H9 (cell line): ENCODE measurements at places on chromosomes 2 and 18.

GRCh38 chr2:147499785-147500184, 345.0 kb upstream of the ACVR2A start:
- no peak for DNase-seq

- peak; percentile 46 for DNase-seq
These were observed 82.2 kb downstream of the CHRNA1 start for GRCh38 chr2:174682007-174682577.

GRCh38 chr2:66587216-66587615, 152.3 kb downstream of the MEIS1 start:
- DNase-seq, result peak; percentile 82

GRCh38 chr2:128438091-128438490, 119.4 kb upstream of the HS6ST1 start:
- DNase-seq, result no peak

DNA sequence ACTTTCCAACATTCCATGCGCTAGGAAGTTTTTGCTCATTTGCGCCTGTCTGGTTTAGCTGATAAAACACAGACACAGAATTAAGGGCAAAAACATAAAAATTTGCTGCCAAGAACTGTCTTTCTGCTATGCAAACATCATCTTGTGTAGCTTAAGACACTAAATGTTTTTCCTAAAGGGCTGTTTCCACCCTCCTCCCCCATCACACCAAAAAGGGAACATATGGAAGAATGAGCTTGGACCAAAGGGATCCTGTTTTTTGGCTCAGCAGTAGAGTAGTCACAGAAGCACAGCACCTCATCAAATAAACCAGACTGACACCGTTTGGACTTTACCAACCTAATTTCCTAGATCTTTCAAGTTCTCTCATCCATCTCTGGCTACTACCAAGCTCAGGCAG, 210.1 kb downstream of the ZNF521 start:
- DNase-seq, result no peak

DNA sequence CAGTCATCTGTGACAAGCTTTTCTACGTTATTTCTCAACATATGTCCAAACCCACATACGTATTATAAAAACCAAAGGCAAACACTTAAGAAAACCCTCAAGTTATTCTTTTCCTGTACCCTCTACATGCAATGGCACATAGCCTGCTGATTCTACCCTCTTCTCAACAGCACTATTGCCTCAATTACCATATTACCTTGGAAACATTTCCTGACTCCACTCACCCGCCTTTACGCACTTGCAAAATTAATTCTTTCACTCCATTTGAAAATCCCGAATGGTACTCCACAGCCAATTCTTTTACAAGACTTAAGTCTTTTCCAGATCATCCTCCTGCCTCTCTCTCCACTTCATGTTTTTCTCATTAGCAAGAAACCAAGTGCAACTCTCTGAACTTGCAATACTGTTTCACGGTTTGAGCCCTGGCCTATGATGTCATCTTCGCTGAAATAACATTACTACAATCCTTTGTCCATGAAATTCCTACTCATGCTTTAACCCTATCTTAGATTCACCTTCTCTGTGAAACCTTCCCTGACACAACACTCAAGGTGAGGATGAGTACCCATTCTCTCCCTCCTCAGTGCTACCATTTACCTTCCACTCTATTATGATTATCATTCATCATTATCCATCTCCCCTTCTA, 29.0 kb downstream of the SESTD1 start:
- DNase-seq, result no peak

GRCh38 chr2:24432121-24432520, 58.9 kb upstream of the NCOA1 start:
- no peak for DNase-seq

- DNase-seq, result no peak
These were observed 1015.1 kb upstream of the PIK3C3 start for GRCh38 chr18:40939656-40940515.

DNA sequence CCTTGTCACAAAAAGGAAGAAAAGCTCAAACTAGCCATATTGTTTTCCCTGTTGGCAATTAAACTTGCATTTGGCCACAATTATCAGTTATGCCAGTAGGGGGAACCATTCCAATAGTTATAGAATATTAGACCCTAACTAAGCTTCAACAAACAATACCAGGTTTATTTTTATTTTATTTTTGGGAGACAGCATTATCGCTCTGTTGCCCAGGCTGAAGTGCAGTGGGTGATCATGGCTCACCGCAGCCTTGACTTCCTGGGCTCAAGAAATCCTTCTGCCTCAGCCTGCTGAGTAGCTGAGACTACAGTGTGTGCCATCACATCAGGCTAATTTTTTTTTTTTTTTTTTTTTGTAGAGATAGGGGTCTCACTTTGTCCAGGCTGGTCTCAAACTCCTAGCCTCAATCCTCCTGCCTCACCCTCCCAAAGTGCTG, 102.1 kb downstream of the ATAD2B start:
- no peak for DNase-seq

GRCh38 chr2:181348107-181348837, 108.9 kb upstream of the ITGA4 start:
- DNase-seq, result no peak

- no peak for DNase-seq
These were observed 207.3 kb downstream of the TRIB2 start for GRCh38 chr2:12923907-12924610.

- no peak for DNase-seq
These were observed 33.3 kb upstream of the TMEM87B start for GRCh38 chr2:112021781-112022231.

GRCh38 chr2:38771632-38772031, 6.4 kb upstream of the GEMIN6 start:
- no peak for DNase-seq

DNA sequence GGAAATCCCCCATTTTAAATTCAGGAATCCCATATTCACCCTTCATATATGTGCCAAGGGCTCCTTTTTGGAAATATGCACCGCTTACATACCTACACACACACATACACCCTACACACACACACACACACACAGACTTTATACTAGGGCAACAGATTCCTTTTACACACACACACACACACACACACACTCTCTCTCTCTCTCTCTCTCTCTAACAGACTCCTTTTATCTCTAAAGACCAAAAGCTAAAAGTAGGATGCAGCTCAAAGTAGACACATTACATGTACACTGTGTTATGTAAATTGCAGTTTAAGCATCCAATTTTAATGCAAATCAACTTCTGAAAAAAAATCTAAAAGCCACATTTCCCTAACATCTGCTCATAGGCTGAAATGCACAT, 130.9 kb upstream of the CAPN13 start:
- no peak for DNase-seq

DNA sequence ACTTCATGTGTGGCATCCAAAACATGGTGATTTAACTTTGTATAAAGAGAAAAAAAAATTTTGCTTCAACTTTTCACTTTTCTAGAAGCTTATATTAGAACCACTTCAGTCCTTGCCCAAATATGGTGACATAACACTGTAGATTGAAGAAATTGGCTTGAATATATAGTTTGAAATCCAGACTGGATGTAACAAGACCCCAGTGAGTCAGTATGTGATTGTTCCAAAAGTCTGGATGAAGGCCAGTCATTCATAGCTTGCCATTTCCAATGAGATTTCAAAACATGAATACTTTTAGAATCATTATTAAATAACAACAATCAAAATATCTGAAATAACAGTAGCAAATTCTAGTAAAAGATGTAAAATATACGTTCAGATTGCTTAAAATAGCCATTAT, 104.8 kb upstream of the FN1 start:
- no peak for DNase-seq

DNA sequence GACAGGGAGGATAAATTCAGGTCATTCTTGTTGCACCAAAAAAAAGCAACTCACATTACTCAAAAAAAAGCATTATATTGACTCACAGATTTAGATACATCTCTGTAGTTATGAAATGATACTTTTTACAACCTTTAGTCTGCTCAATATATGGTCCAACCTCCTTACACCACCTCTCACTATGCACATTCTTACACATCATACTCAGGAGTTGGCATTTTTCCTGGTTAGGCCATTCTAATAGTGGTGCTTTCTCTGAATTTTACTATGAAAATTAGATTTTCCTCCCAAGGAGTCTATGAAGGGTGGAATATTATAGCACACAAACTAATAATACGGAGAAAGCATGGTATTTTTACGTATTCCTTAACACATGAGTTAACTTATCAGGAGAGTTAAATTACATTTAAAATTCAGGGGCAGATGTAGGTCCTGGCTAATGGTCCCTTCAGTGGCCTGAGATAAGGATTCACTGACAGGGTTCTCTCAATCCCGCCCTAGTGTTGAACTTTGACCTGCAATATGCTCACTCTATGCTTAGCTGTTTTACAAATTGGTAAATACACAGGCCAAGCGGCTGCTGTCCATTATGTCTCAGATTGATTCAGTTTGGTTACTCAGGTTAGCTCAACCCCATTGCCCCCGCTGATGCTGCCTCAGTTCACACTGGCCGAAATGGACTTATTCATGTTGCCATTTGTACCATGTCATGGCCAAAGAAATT, 153.6 kb downstream of the NCKAP5 start:
- DNase-seq, result no peak

GRCh38 chr18:7584646-7585275, 17.6 kb downstream of the PTPRM start:
- DNase-seq, result no peak

DNA sequence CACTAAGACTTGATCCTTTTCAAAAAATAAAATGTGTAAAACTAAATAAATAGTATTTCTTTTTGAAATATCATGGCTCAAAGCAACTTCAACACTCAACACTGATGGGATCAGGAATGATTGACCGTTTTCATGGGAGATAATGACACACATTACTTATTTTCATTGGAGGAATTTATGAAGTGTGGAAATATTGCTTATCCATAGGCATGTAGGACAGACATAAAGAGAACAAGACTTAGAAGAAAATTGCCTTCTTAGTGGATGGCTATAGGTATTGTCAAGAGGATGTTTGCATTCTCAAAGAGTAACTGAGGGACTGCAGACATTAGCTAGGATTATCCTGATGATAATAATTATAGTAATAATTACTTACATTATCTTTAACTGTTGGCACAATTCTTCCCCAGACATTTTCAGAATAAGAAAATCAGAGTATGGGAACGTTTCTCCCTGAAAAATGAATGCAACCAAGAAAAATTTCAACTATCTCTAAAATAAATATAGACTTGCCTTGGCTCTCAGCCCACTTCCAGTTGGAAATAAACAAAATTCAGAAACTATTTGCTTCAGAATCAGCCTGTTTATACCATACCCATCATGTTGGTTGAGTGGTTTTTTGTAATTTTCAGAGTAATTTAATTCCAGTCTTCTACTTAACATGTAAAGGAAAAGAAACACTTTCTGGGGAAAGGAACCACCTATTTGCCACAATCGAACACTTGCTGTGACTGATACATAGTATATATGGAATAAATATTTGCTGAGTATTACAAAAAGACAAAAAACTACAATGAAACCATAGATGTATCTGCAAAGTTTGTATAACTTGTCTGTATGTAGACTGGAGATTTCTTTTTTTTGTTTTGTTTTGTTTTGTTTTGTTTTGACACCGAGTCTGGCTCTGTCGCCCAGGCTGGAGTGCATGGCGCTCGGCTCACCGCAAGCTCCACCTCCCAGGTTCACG, 165.7 kb downstream of the TMX3 start:
- DNase-seq, result no peak

- DNase-seq, result no peak
These were observed 306.7 kb upstream of the ACVR2A start for GRCh38 chr2:147538088-147538487.

DNA sequence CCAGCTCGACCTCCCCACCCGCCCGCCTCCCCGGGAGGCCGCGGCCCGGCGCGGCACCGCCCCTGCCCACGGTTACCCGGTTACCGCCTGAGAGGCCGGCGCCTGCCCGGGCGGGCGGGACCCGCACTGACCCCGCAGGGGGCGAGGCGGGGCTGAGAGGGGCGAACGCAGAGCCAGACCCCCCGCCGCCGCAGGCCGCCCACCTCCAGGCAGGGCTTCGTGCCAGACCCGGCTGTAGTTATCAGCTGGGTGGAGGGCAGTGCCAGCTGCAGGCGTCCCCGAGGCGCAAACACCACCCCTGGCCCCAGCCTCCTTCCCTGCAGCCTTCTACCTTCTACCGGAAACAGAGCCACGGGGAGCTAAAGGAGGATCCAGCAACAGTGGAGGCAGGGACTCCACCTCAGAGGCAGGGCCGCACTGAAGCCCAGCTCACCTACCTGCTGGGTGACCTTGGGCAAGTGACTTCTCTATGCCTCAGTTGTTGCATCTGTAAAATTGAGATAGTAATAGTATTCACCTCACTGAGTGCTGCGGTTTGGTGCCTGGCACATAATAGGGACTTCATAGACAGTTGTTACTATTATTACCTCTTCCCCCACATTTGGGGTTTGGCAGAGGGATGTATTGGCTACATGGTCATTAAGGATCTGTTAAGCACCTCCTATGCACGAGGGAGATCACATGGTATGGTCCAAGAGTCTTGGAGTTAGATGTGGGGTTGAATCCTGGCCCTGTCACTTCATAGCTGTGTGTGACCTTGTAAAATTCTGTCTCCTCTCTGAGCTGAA, 231.6 kb upstream of the SMAD2 start:
- peak; percentile 64 for DNase-seq

DNA sequence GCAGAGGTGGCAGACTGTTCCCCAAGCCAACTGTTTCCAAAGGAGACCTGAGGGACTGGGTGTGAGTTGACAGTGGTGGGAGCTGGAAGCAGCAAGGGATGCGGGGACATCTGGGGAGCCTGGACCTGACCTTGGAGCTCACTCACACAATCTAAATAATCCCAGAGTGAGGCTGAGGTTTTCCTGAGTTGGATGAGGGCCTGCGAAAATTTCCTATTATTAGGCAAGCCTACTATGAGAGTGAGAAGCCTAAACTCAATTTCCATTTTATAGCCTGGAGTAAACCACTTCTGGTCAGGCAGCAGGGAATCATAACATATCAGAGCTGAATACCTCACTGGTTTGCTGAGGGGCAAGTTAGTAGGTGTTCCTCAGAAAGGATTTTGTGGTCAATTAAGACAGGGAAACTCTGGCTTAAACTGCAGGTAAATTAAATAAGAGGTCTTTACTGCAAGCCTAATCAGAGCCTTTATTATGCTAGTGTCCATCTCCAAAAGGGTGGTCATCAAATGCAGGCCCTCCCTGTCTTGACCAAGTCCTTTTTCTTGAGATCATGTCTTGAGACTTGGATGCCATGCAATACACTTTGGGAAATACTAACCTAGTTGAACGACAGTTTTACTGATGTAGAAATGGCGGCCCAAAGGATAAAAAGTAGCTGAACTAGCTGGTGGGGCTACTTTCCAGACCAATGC, 1.7 kb upstream of the COX5B start:
- no peak for DNase-seq

DNA sequence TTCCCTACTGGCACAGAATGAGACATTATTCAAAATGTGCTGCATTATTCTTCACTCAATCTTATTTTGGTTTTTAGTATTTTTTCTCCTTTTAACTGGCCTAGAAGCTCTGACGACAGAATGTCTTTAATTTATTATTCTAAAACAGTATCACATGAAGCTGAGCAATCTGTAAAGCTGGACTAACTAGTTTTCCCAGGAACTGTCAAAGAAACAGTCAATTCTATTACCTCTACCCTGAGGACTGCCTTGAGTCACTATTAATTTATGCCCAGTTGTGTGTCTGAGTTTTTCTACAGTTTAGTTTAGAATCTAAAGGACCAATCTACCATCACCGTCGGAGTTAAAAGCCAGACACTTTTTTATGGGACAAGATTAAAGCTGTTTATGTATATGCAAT, 31.6 kb downstream of the MBD2 start:
- no peak for DNase-seq

- no peak for DNase-seq
These were observed 154.3 kb downstream of the EIPR1 start for GRCh38 chr2:3223080-3223923.

- no peak for DNase-seq
These were observed 78.9 kb downstream of the EHD3 start for GRCh38 chr2:31312898-31313297.
